ENCODE measurements at places on chromosomes 16 and 17. TPM values are rescaled to one million over a fixed set of nuclear protein-coding genes. Genes with fewer than 3 reads are reported as not detected.

Gene CTRB1
- total RNA-seq, result not detected

Gene KRT24
- total RNA-seq, result not detected

Gene GEMIN4
- 23.2 TPM for total RNA-seq

Gene MSLN
- under 0.01 TPM for total RNA-seq

Gene GNAO1
- under 0.01 TPM for total RNA-seq

- DNase-seq, result no peak
Measured at GRCh38 chr16:85078226-85078625, 34.0 kb downstream of the CIBAR2 start.

GRCh38 chr17:10549096-10549842 is at the start of gene MYH2:
Gene MYH2, minus strand, starts transcription at chr17:10549658. Its CDS starts 1,738 bp downstream, at chr17:10547920.
- no peak for DNase-seq

DNA sequence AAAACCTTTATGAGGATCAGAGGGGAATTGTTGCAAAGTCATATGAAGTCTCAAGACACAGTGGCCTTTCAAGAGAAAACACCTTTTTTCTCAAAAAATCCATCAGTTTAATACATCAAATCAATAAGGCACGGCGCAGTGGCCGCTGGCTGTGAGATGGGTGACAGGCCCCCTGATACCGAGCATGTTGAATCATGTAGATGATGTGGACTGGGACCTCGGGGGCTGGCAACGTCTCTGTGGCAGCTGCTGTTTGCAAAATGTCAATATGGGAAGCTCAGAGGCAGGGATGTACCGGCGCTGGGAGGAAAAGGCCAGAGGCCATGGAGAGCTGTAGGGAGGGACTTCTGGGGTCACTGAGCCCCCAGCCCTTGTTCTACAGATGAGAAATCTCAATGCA is 169.1 kb downstream of the GSG1L start:
- no peak for DNase-seq

DNA sequence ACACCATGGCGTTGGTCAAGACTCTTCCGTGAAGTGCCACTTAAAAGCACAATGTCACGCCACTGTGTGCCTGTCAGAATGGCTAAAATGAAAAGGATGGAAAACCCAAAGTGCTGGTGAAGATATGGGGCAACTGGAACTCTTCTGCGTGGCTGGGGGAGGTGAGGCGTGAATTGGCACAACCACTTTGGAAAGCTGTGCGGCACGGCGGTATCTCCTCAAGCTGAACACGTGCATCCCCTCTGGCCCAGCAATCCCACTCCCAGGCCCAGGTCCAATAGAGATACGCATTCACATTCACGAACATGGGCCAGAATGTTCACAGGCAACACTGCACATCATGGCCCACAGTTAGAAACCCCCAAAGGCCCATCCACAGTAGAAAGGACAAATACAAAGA is 8.9 kb downstream of the DUSP3 start:
- DNase-seq, result no peak

DNA sequence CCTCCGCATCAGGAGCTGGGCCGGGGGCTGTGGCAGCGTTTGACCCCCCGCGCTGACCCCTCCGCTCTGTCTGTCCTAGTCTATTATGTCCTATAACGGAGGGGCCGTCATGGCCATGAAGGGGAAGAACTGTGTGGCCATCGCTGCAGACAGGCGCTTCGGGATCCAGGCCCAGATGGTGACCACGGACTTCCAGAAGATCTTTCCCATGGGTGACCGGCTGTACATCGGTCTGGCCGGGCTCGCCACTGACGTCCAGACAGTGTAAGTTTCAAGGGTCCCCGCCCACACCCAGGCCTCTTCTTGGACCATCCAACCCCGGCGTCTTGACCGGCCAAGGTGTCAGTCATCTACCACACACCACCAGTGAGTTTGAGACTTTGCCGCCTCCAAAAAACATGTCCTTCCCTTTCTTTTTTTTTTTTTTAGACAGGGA is 548 bp downstream of the PSMB3 start:
- no peak for DNase-seq

DNA sequence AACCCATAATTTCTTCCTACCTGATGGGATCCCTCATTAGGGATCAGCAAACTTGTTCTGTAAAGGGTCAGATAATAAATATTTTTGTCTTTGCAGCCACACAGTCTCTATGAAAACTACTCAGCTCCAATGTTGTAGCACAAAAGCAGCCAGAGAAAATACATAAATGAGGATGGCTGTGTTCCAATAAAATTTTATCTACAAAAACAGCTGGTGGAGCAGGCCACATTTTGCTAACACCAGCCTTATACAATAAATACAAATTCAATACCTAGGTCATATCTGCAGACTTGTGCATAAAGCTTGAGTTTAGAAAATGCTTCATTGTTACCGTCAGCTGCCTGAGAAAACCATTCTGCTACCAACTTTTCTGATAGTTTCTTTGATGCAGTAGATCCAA is 38.4 kb upstream of the INTS2 start:
- no peak for DNase-seq

- DNase-seq, result no peak
Measured at GRCh38 chr16:1932050-1933028, 10.7 kb downstream of the MSRB1 start.

DNA sequence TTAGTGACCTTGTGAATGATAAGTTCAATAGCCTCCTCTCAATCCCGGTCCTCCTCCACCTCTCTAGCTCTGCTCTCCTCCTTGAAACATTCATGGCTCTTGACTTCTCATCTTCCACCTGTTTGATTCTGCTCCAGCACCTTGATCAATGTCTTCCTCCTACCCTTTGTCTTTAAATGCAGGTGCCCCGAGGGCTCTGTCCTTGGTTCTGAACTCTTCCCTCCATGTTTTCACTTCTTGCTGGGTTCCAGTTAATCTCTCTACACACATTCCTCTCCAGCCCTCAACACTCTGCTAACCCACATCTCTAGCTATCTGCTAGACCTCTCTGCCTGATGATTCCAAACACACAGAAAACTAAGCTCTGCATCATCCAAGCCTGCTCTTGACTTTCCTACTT is 13.4 kb downstream of the CD300E start:
- no peak for DNase-seq

- no peak for DNase-seq
Measured at GRCh38 chr16:1793578-1794220, at the start of gene IGFALS. Gene IGFALS, minus strand, starts transcription at chr16:1793705. Its CDS starts 53 bp downstream, at chr16:1793652.

DNA sequence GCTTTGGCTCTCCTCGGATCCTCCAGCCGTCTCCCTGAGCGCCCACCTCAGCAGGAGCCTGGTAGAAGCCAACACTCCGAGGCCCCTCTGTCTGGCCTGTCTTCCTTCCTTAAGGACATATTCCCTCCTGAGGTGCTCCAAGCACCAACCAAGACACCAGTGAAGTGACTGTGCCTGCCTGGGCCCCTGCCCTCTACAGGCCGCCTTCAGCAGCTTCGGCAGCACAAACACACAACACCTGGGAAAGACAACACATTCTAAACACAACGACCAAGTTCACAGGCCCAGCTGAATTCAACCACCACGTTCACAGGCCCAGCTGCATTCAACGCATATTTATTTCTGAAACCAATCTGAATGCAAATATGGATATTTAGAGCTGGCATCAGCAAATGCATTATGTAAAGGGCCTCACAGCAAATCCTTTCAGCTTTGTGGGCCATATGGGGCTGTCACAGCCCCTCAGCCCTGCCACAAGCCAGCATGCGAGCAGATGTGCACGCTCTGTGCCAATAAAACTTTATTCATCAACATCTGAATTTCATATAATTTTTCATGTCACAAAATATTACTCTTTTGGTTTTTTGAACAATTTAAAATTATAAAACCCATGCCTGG is 12.2 kb downstream of the GALNS start:
- DNase-seq, result no peak

DNA sequence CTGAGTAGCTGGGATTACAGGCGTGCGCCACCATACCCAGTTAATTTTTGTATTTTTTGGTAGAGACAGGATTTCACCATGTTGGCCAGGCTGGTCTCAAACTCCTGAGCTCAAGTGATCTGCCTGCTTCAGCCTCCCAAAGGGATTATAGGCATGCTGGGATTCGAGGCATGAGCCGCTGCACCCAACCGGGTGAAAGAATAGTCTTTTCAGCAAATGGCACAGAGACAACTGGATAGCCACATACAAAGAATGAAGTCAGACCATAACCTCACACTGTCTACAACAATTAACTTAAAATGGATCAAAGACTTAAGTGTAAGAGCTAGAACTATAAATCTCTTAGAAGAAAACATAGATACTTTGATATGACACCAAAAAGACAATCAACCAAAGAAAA is 67.6 kb downstream of the TBC1D16 start:
- no peak for DNase-seq

- no peak for DNase-seq
Measured at GRCh38 chr16:3133844-3134243, 985 bp upstream of the ZNF213 start.

DNA sequence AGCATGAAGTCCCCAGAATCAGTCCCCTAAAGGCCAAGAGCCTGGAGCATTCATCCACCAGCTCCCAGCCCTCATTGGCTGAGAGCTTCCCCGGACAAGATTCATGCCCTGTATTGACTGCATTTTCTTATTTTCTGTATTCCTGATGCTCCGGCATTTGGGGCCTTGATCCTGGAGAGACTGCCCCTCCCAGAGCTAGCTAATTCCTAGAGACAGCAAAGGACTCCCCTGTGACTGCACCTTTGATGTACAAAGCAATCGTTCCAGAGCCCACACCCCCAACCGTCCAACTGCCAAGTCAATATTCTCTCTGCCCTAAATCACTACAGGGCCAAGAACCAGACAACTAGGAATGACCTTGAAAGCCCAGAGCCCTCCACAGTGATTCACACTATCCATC is 93.4 kb upstream of the CDH5 start:
- no peak for DNase-seq

- no peak for DNase-seq
Measured at GRCh38 chr16:3495176-3495575, at the start of gene C16orf90. Gene C16orf90, minus strand, starts transcription at chr16:3495489. Its CDS starts 68 bp downstream, at chr16:3495421.

DNA sequence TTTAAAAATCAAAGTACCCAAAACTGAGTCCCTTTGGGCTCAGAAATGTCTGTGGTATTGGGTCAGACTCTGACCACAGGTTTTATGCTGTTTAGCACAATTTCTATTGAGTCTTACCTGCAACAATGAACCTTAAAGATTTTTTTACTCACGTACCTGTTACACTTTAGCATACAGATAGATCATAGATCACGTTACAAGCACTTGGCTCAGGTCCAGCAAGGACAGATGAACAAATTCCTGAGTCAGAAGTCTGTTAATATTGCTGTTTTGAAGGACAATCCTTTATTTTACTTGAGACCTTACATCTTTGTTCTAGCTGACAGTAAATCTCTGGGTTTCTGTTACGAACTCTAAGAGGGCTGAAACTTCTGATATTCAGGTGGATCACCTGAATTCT is 12.8 kb downstream of the SLC7A6OS start:
- no peak for DNase-seq

DNA sequence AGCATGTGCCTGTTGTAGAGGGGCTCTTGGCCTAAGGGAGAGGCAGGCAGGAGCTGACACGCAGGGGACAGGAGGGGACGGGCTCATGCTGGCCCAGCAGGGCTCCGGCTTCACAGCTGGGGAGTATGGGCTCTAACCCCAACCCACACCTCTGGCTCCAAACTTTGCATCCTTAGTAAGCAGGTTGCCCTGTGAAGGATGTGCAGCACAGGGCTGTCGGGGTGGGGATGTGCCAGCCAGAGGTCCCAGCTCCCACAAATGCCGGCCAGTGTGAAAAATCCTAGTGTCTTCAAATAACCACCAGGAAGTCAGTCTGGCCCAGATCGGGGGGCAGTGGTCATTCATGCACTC is 14.0 kb upstream of the FAM83G start:
- DNase-seq, result no peak

GRCh38 chr16:24116046-24116776 is 139.9 kb upstream of the CACNG3 start:
- no peak for DNase-seq

- no peak for DNase-seq
Measured at GRCh38 chr16:75676909-75677308, at the start of gene CPHXL2. Gene CPHXL2, minus strand, starts transcription at chr16:75677009. Its CDS starts 10 bp downstream, at chr16:75676999.

GRCh38 chr17:64357191-64357981 is 33.3 kb downstream of the PECAM1 start:
- no peak for DNase-seq

DNA sequence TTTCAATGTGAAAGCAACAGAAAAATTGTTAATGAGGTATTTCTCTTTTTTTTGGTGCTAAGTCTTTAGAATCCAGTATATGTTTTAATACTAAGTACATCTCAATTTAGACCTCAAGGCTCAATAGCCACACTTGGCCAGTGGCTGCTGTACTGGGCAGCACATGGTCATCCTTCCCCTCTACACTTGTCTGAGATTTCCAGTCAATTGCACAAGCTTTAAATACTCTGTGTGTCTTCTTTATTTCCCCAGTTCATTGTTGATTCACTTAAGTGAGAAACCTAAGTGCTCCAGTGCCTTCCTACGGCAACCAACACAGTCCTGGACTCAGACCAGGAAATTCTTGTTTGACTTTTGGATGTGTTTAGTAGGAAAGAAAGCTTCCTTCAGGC is 62.2 kb downstream of the TNRC6C start:
- no peak for DNase-seq

GRCh38 chr16:67388191-67388590 is 5.1 kb downstream of the TPPP3 start:
- no peak for DNase-seq

DNA sequence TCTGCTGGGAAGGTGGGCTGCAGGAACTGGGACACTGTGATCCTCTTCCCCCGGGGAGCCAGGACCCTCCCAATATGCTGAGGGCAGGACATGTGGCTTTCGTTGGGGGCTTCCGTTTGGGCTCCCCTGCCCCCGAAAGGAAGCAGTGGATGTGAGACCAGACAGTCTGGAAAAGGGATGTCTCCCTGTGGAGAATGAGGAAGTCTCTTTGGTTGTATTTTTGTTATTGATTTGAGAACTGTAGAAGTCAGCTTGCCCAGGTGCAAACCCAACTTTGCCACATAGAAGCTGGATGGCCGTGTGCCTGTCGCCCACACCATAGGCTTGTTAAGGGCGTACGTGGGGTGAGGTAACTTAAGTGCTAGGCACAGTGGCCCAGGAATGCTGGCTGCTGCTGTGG is 18.8 kb downstream of the LLGL2 start:
- no peak for DNase-seq

DNA sequence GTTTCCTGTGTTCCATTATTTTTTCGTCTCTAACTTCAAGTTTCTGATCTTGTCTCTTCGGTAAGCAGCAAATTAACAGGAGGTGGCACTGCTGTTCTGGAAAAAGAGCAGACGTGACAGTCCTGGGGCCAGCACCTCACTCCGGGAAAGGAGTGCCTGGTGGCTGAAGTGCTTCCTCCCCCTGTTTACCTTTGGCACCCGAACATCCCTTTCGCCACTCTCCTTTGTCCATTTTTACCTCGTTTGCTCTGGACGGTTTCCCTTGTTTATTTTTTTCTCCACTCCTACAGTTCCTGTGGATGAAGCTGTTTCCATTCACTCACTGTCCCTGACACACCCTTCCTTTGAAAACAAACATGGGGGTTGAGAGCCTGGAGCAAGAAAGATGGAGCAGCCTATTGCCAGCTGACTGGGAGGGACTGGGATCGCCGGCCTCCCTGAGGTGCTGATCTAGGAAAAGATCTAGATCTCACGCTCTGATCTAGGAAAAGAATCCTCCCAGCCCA is 12.6 kb downstream of the SAP30BP start:
- DNase-seq, result no peak
